ENCODE measurements at places on chromosomes 13 and 19.

- DNase-seq, result no peak
Observed at GRCh38 chr19:2126879-2127518, 24.4 kb downstream of the AP3D1 start.

- DNase-seq, result no peak
Observed at GRCh38 chr13:30502237-30502636, 36.5 kb upstream of the HMGB1 start.

DNA sequence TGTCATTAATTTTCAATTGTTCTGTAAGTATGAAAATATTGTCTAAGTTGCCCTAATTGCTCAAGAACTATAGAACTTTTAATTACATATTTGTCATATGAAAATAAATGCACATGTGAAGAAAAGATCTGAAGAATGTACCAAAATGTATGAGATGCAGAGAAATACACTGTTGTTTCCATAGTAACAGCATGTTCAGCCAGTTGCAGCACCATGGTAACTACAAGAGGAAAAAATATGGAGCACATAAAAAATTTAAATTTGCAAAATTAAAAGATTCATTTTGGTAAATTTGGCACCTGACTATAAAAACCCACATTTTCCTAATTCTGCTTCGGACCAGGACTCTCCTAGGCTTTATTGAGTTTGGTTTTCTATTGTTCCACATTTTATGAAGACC lies 1170.0 kb upstream of the MIR17HG start:
- no peak for DNase-seq

- DNase-seq, result no peak
Observed at GRCh38 chr13:54424344-54424743, 1395.7 kb downstream of the OLFM4 start.

GRCh38 chr19:37928527-37929286 lies 21.7 kb downstream of the SIPA1L3 start:
- DNase-seq, result no peak

DNA sequence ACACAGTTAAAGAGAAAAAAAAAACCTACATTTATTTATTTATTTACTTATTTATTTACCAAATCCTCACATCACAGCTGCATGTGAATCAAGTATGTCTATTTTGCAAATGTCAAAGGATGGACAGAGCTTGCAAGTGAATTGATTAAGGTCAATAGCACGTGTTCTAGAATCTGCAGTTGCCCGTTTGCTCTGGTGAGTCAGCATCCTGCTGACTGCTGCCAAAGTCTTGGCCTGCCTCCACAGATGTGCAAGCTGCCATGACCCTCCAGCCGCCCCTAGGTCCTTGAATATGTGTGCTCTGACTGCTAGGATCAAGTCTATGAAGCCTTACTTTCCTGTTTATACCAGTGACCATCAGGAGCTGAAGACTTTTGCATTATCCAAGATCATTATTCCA lies 320.6 kb downstream of the GPC5 start:
- no peak for DNase-seq

Data from stimulated activated CD8-positive, alpha-beta memory T cell treated with anti-CD3 and anti-CD28 coated beads, Interleukin-12 subunit alpha, Interleukin-12 subunit beta, amount 100 ng/mL, for 4 hours (primary cell).